H4 (cell line): ENCODE measurements at places on chromosomes 2 and 18.

DNA sequence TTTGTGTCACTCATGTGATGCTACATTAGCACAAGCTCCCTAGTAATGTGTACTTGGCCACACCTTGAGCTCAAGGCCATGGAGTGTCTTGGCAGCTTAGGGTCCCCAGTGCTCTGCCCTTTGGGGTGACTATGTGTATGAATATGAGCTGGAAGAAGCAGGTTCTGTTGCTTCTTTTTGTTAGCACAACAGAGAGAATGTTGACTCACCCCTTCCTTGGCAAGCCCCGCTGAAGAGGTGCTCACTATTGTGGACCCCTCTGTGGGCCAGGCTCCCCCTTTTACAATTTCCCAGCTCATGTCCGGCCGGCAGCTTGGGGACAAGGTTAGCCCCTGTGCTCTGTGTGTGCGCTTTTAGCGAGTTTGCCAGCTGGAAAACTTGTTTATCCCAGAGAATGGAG is 48.1 kb downstream of the DGKD start:
- no peak for DNase-seq

- no peak for DNase-seq
Observed at GRCh38 chr2:21288299-21288698, 164.5 kb downstream of the TDRD15 start.

GRCh38 chr2:12978066-12978835 is 261.5 kb downstream of the TRIB2 start:
- DNase-seq, result no peak

- DNase-seq, result no peak
Observed at GRCh38 chr2:129737660-129738527, 241.6 kb upstream of the RAB6C start.

DNA sequence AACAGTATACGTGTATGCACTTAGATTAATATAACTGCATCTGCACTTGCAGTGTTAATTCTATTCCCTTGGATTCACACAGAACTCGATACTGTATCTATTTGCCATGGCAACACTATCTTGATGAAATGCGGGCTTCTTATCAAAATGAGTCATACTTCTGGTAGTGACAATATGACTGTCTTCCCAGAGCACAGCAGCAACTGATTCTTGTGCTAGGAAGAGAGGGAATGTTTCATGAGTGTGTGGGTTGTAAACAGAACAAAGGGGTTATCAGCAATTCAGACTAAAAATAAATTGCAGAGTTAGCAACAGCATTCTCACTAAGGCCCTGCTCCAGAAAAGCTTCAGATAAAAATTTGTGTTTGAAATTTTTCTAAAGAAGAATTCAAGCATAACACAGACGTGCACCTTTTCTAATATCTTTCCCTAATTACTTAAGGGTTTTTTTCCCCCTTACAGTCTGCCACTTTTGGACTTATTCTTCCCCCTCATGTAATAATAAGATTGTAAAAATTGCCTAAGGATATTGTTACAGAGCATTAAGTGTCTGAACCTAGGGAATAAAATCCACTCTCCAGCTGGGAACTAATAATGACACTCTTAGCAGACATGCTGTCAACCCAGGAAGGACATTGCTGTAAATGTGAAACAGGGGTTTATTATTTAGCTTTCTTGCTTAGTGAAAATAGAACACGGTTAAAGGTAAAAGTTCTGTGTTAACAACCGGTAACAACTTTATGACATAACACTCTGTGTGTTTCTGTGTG is 99.9 kb upstream of the SLC38A11 start:
- no peak for DNase-seq

- DNase-seq, result no peak
Observed at GRCh38 chr2:68846091-68846490, 25.1 kb downstream of the BMP10 start.
